Heart right ventricle (tissue), 16 donors: ENCODE measurements at places on chromosomes 6 and 20.

- H3K27ac ChIP-seq = no peak overlapping the region
- H3K4me3 ChIP-seq = no peak overlapping the region
- no peaks in the 10 kb centered on the region for H3K4me1 ChIP-seq
- no peaks in the 10 kb centered on the region for H3K36me3 ChIP-seq
- no peaks in the 10 kb centered on the region for H3K27me3 ChIP-seq
These were observed 860.4 kb downstream of the EPHA7 start for GRCh38 chr6:92559003-92559402.

DNA sequence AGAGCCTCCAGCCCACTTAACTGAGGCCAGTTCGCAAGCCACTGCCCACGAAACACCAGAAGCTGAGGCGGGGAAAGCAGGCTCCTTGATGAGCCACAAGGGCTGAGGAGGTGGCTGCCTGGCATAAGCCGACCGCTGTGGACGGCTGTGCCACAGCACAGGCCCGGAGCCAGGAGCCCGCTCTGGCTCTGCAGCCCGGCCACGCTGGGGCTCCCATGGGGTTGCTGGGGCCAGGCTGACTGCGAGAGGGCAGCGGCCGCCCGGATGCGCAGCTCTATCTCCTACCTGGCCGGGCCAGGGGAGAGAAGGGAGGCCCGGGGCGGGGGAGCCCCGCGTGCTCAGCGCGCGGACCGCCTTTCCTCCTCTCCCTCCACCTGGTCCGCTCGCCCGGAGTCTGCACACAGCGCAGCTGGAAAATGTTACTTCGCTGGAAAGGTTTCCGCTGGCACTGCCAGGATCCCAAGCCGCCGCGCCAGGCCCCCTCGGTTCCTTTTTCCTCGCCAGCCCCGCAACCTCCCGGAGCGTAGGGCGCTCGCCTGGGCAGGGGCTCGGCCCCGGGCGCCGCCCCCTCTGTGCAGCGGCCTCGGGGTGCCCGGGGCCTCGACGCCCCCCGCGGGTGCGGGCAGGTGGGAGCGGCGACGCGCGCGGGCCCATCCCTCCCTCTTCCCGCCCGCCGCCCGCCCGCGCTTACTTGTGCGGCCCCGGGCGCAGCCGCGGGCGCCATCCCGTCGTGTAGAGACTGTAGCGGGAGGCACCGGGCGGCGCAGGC is 657 bp downstream of the EMILIN3 start:
- peaks cover 27% of the 10 kb centered on the region for H3K27me3 ChIP-seq
- no peaks in the 10 kb centered on the region for H3K36me3 ChIP-seq
- no peak for DNase-seq
- peak overlapping the region; percentile 55 for H3K4me3 ChIP-seq
- H3K4me1 ChIP-seq = peaks cover 32% of the 10 kb centered on the region

GRCh38 chr20:57180954-57181353 is 85.5 kb downstream of the BMP7 start:
- no peaks in the 10 kb centered on the region for H3K36me3 ChIP-seq
- H3K4me3 ChIP-seq = no peak overlapping the region
- H3K27me3 ChIP-seq = peaks cover 12% of the 10 kb centered on the region

- H3K27me3 ChIP-seq = no peaks in the 10 kb centered on the region
- no peaks in the 10 kb centered on the region for H3K36me3 ChIP-seq
- no peaks in the 10 kb centered on the region for H3K4me1 ChIP-seq
These were observed 171.3 kb downstream of the CD83 start for GRCh38 chr6:14288910-14289309.

DNA sequence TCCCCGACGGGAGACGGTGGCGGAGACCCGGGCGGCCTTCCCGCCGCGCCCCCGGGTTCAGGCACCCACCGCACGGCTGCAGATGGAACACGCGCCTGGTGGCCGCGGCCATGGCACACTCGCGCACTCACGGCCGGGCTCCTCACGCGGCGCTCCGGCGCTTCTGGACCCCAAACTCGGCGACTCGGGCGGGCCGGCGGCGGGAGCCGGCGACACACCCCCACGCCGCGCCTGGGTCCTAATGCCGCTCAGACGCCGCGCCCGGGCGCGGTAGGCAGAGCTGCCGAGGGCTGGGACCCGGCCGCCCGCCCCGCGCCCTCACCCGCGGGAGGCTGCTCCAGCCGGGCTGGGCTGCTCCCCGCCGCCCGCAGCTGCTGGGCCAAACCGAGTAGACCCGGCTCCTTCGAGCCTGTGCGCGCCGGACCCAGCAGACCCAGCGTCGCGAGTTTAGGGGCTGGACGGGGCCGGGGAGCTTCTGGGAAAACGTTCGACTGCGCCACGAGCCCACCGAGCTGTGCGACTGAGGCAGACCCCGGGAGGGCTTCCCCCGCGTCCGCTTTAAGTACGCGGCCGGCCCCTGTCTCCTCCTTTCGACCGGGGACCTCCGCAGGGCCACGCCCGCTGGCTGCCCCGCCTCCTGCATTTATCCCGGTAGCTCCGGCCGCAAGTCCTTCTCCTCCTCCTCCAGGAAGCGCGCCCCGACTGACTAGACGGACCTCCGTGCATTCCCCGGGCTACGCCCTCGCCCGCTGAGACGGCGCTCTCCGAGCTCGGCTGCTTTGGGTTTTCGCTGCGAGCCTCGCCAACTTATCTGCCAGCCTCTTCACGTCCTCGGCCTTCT is at the start of gene SLC4A11:
SLC4A11 (minus strand) TSS at position 165 of the 841 bp plus-strand sequence; CDS start at position 112, 53 bp downstream.
- no peaks in the 10 kb centered on the region for H3K36me3 ChIP-seq
- peak; percentile 73 for DNase-seq
- peak within 1 kb of the TSS; percentile 51 for H3K4me3 ChIP-seq

GRCh38 chr6:22880686-22881433 is 311.5 kb downstream of the HDGFL1 start:
- H3K36me3 ChIP-seq = no peaks in the 10 kb centered on the region
- peaks cover 43% of the 10 kb centered on the region for H3K4me1 ChIP-seq
- DNase-seq = no peak
- peak overlapping the region; percentile 67 for H3K27ac ChIP-seq
- no peak overlapping the region for H3K4me3 ChIP-seq
- H3K27me3 ChIP-seq = no peaks in the 10 kb centered on the region

DNA sequence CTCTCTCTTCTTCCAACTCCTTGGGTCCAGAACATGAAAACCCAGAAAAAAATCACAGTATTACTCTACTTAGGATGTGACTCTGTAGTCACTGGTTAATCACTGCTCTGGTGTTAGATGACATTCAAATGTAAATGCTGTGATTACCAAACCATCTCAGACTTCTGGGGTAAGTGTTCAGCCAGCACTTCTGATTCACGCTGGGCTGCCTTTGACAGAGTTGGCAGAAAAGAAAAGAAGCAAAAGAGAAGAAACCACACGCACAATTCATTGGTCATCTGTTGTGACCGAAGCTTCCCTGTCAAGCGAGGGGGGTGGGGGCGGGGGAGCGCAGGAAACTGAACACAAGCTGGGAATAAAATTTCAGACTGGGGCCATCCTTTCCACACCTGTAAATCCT is 82.7 kb downstream of the PSMG4 start:
- H3K27ac ChIP-seq = no peak overlapping the region
- H3K36me3 ChIP-seq = no peaks in the 10 kb centered on the region
- peaks cover 33% of the 10 kb centered on the region for H3K4me1 ChIP-seq
- no peak for DNase-seq
- no peak overlapping the region for H3K4me3 ChIP-seq
